Esophagus squamous epithelium (tissue), 5 donors: ENCODE measurements at places on chromosomes 16 and 17.

DNA sequence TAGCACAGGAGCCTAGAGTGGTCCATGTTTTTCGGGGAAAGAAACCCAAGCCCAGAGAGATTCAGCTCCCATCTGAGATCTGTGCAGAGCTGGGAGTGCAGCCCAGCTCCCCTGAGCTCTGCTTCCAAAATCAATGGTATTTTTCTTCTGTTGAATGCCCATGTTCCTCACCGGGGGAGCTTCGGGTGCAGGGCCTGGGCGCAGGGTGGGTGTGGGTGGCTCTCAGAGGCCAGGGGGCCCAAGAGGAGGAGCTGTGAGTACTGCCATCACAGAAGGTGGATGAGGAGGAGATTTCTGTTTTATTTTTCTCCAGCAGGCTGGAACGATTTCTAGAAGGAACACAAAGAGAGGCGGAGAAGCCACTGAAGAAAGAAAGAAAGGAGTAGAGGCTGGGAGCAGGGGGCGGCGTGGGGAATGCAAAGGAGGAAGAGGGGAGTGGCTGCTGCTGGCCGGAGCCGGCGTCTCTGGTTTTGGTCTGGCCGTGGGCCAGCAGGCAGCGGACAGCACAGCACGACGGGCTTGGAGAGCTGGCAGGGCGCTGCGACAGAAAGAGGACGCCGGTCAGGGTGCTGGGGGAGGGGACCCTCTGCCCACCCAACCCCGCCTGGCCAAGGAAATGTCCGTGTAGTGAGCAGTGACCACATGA, 76.2 kb upstream of the KSR1 start:
- no peak for DNase-seq

DNA sequence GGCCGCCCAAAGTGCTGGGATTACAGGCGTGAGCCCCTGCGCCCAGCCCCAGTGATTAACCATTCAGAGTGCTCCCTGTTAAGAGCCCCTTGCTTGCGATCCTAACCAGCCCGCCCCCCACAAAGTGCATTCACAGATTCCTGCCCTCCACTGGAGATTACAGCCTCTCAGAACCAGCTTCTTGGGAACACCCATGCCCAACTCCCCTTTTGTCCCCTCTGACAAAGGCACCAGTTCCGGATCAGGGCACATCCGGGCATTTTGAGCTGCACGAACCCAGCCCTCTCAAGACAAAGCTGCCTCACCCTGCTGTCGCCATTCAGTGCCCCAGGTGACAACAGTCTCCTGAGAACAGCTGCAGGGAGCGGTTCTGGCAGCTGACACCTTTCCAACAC, 848 bp upstream of the KRT19 start:
- DNase-seq, result no peak

- no peak for DNase-seq
These were observed 28.9 kb downstream of the TANC2 start for GRCh38 chr17:62994931-62995330.

DNA sequence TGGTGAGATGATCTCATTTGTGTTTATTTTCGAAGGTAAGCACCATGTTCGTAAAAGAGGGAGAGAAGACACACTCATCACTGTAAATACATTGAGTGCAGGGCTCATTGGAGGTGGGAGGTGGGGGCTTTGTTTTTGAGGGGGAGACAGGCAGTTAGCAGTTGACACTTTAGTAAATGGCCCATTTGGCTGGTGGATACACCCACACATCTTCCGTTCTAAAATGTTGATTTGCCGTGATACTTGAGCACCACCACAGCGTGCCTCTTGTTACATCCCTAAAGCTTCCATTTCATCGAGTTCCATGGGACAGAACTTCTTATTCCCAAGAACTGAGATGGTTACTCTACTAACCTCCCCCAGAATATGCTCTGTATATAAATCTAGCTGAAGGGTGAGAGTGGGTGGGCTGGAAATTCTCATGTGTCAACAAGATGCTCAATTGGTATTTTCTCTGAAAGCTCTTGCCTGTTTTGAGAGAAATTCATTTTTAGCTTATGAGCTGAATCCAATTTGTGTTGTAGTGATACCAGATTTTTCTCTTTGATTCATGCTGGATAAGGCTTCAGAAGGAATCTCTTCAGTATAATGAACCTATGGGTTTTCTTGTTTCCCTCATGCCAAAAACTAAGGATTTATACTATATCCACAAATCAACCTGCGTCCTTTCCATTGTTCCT, 314.3 kb downstream of the RBFOX1 start:
- no peak for DNase-seq

GRCh38 chr16:87201790-87202189, 115.4 kb downstream of the C16orf95 start:
- no peak for DNase-seq

GRCh38 chr17:73205459-73205961, 12.7 kb downstream of the COG1 start:
- DNase-seq, result no peak

GRCh38 chr16:57341441-57342303, 16.9 kb upstream of the CCL22 start:
- no peak for DNase-seq

DNA sequence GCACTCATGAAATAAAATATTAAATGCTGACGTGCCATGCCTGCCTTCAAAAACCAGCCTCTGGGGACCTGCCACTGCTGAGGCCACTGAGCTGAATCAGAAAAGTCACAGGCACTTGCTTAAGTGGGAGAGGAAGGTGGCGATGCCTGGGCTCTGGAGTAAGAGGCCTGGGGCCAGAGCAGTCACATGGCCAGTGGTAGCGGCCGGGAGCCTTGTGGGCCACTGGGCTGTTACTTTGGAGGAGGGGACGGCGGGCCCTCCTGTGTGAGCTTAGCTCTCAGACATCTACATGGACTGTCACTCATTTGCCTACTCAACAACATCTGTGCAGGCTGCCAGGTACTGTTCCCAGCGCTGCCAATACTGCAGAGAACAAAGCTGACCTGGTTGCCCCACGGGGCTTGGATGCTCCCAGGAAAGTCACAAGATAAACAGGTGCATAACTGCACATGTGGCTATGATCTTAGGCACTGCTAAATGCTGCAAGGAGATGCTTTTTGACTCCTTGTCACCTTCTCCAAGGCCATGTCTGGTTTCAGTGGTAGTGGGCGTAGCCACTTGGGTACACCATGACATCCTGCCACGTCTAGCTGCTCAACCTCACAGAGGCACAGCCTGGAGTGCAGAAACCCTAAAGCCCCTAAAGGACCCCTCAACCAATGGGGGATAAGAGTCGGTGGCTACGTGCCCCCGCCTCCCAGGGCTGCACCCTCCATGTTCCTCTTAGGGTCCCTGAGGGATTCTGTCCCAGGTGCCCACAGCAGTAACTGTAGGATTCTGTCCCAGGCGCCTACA, 11.6 kb downstream of the COTL1 start:
- no peak for DNase-seq

- no peak for DNase-seq
These were observed 248.1 kb downstream of the HS3ST3A1 start for GRCh38 chr17:13353590-13353989.

- DNase-seq, result no peak
These were observed 79.3 kb downstream of the BANP start for GRCh38 chr16:88030498-88030897.

DNA sequence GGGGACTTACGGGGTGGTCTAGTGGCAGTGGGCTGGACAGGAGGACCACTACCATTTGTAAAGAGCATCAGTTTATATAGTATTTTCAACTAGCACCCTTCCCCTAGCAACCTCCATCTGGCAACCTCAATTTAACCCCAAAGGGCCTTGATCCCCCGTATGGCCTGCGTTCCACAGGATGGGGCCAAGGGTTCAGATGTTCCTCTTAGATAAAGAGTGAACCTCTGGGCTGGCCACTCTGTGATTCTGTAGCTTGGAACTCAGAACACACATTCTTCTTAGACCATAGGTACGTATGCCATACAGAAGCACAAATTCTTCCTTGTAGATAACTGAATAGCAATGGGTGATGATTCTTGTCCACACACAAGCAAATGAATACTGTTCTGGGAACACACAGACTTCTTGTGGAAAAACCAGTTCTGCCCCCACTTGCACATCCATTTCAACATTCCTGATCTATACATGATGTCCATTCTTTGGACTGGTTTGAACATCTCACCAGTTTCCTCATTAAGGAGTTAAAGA, 1.9 kb upstream of the GGA2 start:
- no peak for DNase-seq

GRCh38 chr17:74670329-74670728, 42.4 kb downstream of the CD300LF start:
- DNase-seq, result no peak

- DNase-seq, result no peak
These were observed 8.6 kb upstream of the MSLN start for GRCh38 chr16:752007-752312.

GRCh38 chr17:76422406-76422805, 30.5 kb downstream of the UBE2O start:
- no peak for DNase-seq

DNA sequence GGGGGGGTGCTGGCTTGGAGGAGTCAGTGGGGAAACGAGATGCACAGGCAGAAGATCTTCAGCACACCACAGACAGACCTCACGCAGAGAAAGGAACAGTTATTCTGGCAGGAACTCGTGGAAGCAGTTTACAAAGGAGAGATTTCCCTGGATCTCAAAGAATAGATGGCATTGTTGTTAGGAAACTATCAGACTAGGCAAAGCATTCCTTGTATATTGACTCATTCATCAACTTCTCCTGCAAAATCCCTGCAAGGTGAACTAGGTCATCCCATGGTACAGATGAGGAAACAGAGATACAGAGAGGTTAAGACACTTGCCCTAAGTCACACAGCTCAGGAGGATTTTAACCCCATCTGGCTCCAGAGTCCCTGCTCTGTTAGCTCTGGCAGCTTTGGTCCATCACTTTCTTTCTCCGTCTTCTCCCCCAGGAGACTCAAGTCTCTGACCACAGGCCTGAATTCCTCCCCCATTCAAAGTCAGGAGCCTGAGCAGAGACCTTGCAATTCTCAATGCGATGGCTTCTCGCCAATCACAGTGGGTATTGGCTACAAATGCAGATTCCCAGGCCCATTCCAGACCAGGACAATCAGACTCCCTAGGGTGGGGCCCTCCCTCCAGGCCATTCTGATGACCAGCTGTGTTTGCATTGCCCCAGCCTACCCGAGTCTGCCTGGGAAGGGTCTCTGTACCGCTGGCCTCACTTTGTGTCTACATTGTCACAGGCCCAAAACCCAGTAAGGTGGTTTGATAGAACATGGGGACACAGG, 56.4 kb downstream of the LITAF start:
- no peak for DNase-seq

- no peak for DNase-seq
These were observed 23.2 kb upstream of the NACA2 start for GRCh38 chr17:61614219-61614618.

- DNase-seq, result no peak
These were observed 157.4 kb upstream of the CHMP6 start for GRCh38 chr17:80833952-80834892.

GRCh38 chr16:57725151-57725550, 10.4 kb upstream of the KATNB1 start:
- DNase-seq, result no peak

DNA sequence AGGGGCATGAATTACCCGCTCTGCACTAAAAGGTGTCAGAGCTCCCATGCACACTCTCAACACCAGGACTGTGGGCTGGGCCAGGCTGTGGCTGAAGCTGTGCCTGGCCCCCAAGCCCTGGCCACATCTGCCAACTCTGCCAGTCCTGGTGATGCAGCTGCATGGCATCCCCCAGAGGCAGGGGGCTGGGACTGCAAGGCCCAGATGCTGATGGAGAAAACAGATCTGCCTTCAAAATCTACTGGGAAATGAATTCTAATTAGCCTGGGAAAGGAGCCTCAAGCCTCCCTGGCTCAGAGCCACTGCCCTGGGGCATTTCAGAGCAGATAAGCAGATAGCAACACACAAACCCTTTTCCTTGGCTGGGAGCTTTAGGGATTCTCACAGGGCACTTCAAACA, 3.4 kb downstream of the CHST6 start:
- DNase-seq, result no peak

DNA sequence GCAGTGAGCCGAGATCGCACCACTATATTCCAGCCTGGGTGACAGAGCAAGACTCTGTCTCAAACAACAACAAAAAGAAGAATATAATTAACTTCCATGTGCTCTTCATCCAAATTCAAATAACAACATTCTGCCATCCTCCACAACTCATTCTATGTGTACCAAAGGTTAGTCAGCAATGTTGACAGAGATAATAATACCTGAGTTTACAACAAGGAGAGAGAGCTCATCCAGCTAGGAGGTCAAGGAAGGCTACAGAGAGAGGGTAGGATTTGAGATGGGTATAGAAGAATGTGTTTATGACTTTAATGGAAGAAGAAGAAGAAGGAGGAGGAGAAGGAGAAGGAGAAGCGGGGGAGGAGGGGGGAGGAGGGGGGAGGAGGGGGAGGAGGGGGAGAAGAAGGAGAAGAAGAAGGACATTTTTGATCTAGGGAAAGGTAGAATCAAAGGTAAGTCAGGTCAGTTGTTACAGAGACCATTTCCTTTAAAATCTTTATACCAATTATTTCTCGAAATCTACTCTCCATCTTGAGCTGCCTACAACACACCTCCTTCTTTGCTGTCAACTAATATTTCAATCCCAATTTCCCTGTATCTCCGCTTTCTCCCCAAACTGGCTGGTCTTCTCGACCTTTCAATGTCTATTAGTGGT, 10.1 kb upstream of the HSF5 start:
- DNase-seq, result no peak

GRCh38 chr16:17622366-17622765, 151.6 kb upstream of the XYLT1 start:
- DNase-seq, result no peak

DNA sequence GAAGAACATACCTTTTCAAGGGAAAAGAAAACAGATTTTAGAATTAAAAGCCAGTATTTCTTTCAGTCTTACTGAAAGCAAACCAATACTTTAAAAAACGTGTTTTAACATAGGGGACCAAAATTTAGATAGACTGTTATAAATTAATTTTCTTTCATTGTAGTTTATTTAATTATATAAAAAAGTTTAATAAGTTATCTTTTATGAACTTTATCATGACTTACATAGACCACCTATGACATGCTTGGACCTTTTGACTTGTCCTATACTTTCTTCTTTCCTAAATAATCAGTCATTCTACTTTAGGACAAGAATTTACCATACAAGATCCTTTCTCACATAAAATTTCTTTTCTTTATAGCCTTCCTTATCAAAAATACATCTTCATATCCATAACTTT, 102.0 kb upstream of the HAS3 start:
- DNase-seq, result no peak

- no peak for DNase-seq
These were observed 61.9 kb upstream of the CRYM start for GRCh38 chr16:21339941-21340340.
